Upper lobe of right lung (tissue), 1 donor: ENCODE measurements at places on chromosomes 1 and 21.

DNA sequence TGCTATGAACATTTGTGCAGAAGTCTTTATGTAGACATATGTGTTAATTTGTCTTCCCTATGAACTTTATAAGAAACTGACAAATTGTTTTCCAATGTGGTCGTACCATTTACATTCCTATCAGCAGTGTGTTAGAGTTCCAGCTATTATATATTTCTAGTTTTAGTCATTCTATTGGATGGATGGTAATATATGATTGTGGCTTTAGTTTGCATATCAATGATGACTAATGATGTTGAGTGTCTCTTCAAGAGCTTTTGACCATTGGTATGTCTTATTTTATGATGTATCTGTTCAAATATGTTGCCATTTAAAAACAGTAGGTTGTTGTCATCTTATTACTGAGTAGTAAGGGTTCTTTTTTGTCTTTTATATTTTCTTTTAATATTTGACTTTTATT lies 16.2 kb upstream of the ZNF326 start:
- no peak for DNase-seq

DNA sequence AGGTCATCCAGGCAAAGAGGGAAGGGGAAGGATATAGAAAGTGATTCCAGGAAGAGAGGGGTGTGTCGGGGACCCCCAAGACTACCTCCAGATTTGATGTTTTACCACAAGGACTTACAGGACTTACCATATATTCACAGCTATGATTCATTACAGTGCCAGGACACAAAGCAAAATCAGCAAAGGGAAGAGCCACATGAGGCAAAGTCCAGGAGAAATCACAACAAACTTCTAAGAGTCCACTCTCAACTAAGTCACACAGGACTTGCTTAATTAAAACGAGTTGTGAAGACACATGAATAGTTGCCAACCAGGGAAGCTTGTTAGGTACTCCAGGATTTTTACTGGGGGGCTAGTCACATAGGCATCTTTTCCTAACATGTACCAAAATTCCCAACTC lies 217.3 kb downstream of the TTLL7 start:
- no peak for DNase-seq

- no peak for DNase-seq
Observed at GRCh38 chr21:44057960-44058651, 46.0 kb downstream of the TRAPPC10 start.

DNA sequence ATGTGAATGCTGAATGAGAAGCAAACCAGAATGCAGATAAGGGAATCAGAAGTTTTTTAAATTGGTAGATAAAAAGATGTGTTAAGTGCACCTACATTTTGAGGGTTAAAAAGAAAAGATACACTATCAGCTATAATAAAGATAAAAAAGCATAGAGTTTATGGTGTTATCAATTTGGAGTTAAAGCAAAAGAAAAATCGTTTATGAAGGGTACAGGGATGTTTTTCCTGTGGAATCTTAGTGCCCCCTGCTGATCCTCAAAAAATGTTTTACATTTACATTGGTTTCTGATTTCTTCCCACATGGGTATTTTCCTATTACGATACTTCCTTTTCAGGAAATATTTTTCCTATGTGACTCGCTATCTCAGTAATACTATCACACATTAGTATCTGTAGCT lies 293.5 kb downstream of the MRPL39 start:
- no peak for DNase-seq

- DNase-seq, result no peak
Observed at GRCh38 chr1:102941366-102941947, 166.9 kb downstream of the COL11A1 start.
